ENCODE measurements at places on chromosomes 7 and 10. TPM values are rescaled to one million over a fixed set of nuclear protein-coding genes. Genes with fewer than 3 reads are reported as not detected.

HERC4 gene
- polyA plus RNA-seq = 12.7 TPM

ANKRD30A gene
- polyA plus RNA-seq = not detected

GIMAP5 gene
- polyA plus RNA-seq = 123 TPM

MUC3A gene
- not detected for polyA plus RNA-seq

GIMAP8 gene
- 5.0 TPM for polyA plus RNA-seq

SEMA3E gene
- not detected for polyA plus RNA-seq

CDC14C gene
- not detected for polyA plus RNA-seq

TSPAN15 gene
- polyA plus RNA-seq = 0.39 TPM

TSPAN33 gene
- 3.4 TPM for polyA plus RNA-seq

UBN2 gene
- 0.91 TPM for polyA plus RNA-seq

SMKR1 gene
- 18.1 TPM for polyA plus RNA-seq

ADAMTS14 gene
- polyA plus RNA-seq = 0.37 TPM

LRRC61 gene
- 26.6 TPM for polyA plus RNA-seq

SSBP1 gene
- 349 TPM for polyA plus RNA-seq

GIMAP7 gene
- polyA plus RNA-seq = 555 TPM

TEX36 gene
- not detected for polyA plus RNA-seq

GPER1 gene
- polyA plus RNA-seq = not detected

SLC16A12 gene
- not detected for polyA plus RNA-seq

PIK3AP1 gene
- 186 TPM for polyA plus RNA-seq

PAPSS2 gene
- polyA plus RNA-seq = not detected

AGAP4 gene
- polyA plus RNA-seq = 1.3 TPM

ANKMY2 gene
- 24.3 TPM for polyA plus RNA-seq

ZDHHC6 gene
- polyA plus RNA-seq = 39.3 TPM

TLL2 gene
- not detected for polyA plus RNA-seq

SERPINE1 gene
- 1.5 TPM for polyA plus RNA-seq

IFIT3 gene
- polyA plus RNA-seq = 23.8 TPM

CACNB2 gene
- not detected for polyA plus RNA-seq

C10orf53 gene
- polyA plus RNA-seq = not detected

ZNF853 gene
- polyA plus RNA-seq = 3.4 TPM

GNG11 gene
- polyA plus RNA-seq = 1.5 TPM

HOXA13 gene
- not detected for polyA plus RNA-seq

PPP2R2D gene
- 33.4 TPM for polyA plus RNA-seq

CHAT gene
- not detected for polyA plus RNA-seq

SORBS1 gene
- 0.82 TPM for polyA plus RNA-seq

IFIT1B gene
- polyA plus RNA-seq = not detected
